ENCODE measurements at places on chromosomes 1 and 21.

DNA sequence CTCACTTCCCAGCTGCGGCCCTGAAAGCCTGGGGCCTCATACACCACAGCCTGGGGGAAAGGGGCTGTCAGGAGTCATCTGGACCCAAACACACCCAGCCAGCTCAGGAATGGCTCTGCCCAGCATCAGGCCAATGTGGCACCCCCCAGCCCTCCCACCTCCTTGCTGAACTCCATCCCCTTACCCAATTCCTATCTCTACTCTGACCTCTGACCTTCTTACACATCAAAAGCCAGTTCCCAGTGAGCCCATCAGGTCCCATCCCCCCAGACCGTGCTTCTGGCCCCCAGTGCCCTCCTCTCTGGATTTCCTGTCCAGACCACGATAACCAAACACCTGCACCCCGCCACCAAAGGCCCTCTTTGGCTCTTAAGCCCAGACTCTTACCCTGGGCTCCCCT lies 16.3 kb downstream of the CRYBG2 start:
- no peak for DNase-seq

- DNase-seq = peak; percentile 90
Observed at GRCh38 chr1:33180226-33180910, 1.5 kb downstream of the TRIM62 start.

DNA sequence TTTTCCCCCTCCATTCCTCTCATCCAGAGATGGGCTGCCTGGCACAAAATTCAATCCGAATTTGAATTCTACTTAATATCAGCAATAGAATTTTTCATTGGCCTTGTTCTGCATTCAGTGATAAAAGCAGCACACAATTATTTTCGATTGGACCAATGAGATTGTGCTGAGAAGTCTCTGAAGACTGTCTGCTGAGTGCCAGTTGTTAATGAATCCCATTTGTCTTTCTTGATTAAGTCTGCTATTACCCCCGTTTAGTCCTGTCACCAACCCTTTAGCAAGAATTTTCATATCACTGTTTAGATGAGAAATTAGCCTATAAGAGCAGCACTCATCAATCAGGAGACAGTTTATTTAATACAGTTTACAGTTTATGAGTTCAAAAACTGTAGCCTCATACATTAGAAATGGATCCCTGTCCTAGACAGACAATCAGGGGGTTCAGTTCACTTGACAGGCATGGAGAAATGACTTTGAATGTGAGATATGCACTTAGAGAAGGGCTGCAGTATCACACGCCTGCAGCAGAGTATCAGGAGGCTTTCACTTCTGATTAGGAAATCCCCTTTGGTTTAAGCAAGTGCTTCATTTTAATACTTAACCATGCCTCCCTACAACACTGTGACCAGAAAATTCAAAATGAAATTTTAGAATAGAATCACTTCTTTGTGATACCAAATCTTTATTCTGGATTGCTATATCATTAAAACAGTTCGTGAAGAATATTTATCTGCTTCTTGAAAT lies 304.7 kb upstream of the PTBP2 start:
- no peak for DNase-seq

- no peak for DNase-seq
Observed at GRCh38 chr1:72462186-72462905, 180.0 kb upstream of the NEGR1 start.

- no peak for DNase-seq
Observed at GRCh38 chr1:2255420-2256369, 27.6 kb downstream of the SKI start.

DNA sequence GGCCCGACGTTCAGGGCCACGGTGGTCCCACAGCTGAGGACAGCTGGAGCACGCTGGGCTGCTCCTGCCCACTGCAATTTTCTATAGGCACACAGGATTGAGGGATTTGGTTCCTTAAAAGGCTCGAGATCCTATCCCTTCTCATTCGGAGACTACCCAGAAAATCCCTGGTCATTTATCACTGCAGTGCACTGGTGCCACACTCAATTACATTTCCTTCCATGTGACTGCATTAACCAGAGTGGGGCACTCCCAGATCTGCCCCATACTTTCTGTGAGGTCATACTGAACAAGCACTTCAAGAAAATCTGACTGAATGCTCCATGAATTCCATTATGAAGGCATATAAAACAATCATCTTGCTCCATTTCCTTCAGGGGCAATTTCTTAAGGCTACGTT lies 49.8 kb upstream of the KCNE1 start:
- DNase-seq = no peak

DNA sequence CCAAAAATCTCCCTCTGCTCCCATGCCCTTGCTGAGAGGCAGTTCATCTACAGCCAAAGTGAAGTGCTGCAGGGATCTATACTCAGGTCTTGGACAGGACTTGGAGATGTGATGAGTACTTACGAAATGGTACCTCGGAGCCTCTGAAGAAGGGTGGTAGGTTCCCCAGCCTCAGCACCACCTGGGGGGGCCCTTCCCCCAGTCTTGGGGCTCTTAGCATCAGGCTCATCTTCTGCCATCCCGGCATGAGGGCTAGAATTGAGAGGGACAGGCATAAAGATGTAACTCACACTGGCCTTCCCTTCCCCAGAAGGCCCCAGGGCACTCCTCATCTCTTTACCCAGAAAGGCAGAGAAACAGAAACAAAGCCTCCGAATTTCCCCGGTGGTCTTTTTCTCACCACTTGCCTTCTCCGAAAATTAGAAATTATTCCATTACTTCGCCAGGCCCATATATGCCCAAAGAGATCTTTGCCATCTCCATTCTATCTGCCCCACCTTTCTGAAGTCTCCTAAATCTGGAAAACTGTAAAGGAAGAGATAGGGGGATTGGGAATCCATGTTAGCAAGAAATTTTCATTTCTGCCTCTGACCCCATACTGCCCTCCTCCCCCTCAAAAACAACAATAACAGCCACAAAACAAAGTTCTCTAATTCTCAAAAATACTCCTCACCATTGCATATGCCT lies 827 bp downstream of the RFX5 start:
- DNase-seq = no peak

DNA sequence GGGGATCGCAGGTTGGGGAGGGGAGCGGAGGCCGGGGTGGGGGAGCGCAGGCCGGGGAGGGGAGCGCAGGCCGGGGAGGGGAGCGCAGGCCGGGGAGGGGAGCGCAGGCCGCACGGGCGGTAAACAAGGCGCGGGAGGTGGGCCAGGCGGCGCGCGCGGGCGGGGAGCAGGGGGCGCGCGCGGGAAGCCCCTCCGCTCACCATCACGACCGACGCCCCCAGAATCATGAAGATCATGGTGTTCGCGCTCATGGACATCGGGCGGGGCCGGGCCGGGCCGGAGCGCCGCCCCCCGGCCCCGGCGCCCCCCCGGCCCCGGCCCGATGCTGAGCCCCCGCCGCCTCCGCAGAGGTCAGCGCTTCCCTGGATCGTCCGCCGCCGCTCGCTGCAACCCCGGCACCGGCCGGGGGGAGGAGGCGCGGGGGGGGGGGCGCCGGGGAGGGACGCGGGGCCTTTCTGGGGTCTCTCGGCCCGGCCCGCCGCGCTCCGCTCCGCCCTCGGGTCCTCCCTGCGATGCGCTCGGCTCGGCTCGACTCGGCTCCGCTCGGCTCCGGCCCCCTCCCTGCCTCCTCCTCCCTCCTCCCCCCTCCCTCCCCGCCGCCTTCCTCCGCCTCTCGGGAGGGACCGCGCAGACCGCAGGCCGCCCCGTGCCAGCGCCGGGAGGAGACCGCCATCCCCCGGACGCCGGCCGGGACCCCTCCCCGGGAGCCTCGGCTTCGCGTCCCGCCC lies at the start of gene TMEM240:
TMEM240 (minus strand) TSS at position 535 of the 728 bp plus-strand sequence; CDS start at position 257, 278 bp downstream.
- peak; percentile 63 for DNase-seq

DNA sequence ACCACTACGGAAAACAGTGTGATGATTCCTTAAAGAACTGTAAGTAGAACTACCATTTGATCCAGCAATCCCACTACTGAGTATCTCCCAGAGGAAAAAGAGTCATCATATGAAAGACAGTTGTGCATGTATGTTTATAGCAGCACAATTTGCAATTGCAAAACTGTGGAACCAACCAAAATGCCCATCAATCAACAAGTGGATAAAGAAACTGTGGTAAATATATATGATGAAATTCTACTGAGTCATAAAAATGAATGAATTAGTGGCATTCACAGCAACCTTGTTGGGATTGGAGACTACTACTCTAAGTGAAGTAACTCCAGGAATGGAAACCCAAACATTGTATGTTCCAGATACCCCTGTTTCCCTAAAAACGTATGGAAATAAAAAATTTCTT lies 337.0 kb upstream of the PTBP2 start:
- no peak for DNase-seq

DNA sequence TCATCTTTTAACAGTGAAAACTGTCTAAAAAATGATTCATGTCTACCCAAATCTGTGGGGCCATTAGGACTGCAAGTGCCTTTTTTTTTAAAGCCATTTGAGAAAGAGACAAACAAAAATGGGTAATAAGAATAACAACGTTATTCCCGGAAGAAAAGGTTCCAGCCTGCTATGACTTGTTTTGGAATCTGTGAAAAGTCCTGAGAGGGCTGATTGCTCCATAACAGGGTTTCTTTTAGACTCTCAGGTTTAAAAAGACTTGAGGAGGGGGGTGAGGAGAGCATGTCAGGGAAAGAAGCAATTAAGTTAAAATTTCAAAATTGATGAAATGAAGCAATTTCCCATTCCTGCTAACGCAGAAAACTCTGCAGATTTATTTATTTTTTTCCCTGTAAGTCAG lies 56.4 kb downstream of the CACHD1 start:
- DNase-seq = no peak

DNA sequence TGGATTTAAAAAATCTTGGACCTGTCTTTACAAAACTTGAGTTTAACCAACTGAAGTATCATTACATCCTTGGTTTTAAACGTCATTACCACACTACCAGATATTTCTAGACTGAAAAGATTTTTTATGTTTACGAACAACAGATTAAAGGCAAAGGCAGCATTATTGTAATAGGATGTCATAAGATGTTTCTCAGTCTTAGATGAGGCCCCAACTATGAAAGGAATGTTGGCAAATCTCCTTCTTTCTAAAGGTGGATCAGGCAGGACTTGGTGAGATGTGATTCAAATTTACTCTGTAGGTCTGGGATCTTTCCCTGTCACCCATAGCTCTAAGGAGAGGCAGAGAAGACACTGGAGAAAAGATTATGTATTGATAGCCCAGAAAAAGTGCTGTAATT lies 417.9 kb downstream of the PTBP2 start:
- no peak for DNase-seq

- no peak for DNase-seq
Observed at GRCh38 chr1:186835448-186835847, 6.7 kb downstream of the PLA2G4A start.

- no peak for DNase-seq
Observed at GRCh38 chr1:246187834-246188372, 319.2 kb downstream of the SMYD3 start.

- DNase-seq = no peak
Observed at GRCh38 chr1:66444438-66445265, 89.3 kb upstream of the SGIP1 start.

- no peak for DNase-seq
Observed at GRCh38 chr1:43789604-43790550, 82.5 kb downstream of the ST3GAL3 start.

- no peak for DNase-seq
Observed at GRCh38 chr1:218459878-218460711, 115.0 kb downstream of the TGFB2 start.

DNA sequence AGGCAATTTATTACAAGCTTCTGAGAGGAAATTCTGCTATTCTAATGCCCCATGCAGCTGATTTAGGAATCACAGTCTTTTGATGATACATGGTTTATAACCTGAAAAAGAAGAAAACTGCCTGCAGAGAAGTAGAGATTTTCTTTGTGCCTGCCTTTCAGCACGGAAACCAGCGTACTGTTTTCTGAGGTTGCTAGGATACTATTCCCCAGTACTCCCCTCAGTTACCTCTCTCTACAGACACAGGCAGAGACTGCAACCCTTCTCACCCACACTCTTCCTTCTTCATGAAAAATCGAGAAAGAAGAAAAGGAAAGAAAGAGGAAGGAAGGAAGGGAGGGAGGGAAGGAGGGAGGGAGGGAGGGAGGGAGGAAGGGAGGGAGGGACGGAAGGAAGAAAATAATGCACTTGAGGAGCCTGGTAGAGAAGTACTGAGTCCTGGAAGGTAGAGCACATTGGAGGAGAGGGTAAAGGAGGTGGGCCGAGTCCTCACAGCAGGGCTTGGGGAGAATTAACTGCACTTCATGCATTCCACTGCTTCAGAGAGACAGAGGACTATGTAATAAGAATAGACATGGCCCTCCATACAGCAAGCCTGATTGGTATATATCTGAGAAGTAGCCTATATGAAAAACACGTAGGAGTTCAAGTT lies 21.9 kb downstream of the RGS2 start:
- DNase-seq = no peak

DNA sequence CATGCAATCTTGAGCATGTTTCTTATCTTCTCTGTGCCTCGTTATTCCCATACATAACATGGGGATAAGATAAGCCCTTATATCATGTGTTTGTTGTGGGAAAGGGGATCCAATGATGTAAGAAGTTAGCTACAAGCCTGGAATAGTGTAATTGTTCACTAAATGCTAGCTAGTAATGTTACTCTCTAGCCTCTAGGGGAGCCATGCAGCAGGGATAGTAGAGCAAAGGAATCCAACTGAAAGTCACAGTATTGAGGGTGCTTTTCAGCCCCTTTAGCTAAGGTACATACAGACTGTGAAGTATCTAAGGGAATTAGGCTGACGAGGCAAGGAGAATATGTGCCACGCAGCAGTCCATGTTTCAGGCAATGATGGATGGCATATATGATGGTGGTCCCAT lies 46.9 kb downstream of the IL23R start:
- DNase-seq = no peak

DNA sequence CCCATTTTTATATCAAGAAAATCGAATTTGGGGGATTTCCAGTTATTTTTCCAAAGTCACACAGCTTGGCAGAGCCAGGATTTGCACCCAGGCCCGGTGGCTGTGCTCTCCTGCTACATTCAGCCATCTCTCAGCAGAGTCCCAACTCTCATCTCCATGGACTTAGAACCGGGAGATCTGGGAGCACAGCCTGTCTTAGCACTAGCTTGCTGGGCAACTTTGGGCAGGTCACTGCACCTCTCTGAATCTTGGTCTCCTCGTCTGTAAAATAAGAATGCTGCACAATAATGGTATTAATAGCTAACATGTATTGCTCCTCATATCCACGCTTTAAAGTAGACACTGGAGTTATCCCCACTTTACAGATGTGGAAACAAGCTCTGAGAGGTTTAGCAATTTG lies 47.8 kb upstream of the PAX7 start:
- DNase-seq = no peak

DNA sequence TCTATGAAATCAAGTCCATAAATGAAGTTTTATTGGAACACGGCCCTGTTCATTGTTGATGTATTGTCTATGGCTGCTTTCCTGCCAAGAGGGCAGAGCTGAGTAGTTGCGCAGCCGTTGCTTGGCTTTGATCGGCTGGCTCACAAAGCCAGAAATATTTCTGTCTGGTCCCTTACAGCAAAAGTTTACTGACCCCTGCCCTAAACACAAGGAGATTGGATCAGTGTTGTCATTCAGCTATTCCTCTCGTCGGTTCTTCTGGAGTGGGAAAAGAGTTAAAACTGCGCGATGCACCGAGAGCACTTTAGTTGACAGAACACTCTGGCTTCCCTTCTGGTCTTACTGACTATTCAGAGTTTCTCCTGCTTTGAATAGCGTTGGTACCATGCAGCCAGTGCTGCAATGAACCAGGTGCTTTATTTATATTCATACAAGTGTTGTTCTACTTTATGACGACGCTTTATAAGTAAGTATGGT lies 868 bp downstream of the ZBTB40 start:
- DNase-seq = no peak
